ENCODE measurements at places on chromosomes 1 and 21.
A peak's percentile ranks its signal among the peaks of the same experiment; 100 is the strongest.

- no peak for DNase-seq
Observed at GRCh38 chr1:205787287-205787916, 12.1 kb upstream of the RAB29 start.

DNA sequence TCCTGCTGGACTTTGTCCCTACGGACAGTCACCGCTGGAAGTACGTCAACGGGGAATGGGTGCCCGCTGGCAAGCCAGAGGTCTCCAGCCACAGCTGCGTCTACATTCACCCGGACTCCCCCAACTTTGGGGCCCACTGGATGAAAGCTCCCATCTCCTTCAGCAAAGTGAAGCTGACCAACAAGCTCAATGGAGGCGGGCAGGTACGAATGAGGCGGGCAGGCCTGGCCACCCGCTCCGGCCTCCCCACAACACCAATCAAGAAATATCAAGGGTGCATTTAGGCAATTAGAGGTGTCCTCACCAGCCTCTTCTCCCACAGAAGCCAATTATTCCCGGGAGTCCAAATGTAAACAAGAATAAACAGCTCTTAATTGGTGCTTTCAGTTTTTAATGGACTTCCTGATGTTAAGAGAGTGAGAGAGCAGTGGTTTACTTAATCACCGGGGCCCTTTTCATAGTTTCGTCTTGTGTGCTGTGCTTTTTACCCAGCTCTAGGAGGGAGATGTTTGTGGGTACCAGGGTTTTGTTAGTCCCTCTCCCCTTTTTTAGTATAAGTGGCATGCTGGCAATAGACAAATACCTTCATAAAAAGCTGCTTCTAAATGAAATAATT is 10.7 kb downstream of the TBX19 start:
- no peak for DNase-seq

GRCh38 chr1:222914861-222915632 is 100.2 kb downstream of the DISP1 start:
- DNase-seq = no peak

- DNase-seq = no peak
Observed at GRCh38 chr1:45908611-45909140, 105.3 kb downstream of the MAST2 start.

- DNase-seq = peak; percentile 12
Observed at GRCh38 chr1:11784993-11785769, 20.6 kb downstream of the MTHFR start.

DNA sequence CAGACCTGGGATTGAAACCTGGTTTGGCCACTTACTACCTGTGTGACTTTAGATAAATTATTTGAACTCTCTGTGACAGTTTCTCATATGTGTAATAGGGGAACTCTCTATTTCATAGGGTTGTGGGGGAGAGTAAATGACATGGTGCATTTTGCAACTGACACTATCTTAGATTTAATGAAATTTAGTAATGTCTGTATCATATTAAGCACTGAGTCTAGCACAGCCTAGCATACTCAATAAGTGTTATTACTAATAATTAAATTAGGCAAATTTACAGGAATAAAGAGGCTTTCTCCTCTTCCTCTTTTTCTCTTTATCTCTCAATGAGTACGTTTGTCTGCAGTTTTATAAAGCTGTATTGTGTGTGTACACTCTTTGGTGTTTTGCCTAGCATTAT is 80.2 kb upstream of the MACF1 start:
- no peak for DNase-seq

DNA sequence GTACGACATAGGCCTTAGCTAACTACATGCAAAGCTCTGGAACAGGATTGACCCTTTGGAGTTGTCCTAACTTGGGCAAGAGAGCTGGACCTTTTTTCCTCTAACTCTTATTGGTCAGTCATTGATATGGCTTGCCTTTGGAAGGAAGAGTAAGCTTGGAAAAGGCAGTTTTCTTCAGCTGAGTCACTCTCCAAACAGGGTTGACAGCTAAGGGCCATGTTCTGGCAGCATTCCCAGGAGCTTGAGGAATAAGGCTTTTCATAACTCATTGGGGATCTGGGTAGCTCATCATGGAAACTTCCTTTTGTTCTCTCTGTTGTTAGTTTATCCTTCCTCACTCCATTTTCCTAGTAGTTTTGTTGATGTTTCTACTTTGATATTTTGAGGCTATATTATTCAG is 14.5 kb upstream of the ERRFI1 start:
- no peak for DNase-seq

GRCh38 chr21:44297525-44298290 is 2.1 kb upstream of the PFKL start:
- peak; percentile 61 for DNase-seq

GRCh38 chr1:75237316-75237715 is 103.1 kb downstream of the LHX8 start:
- no peak for DNase-seq

GRCh38 chr1:228093050-228093906 is 9.8 kb downstream of the C1orf35 start:
- DNase-seq = no peak

- DNase-seq = no peak
Observed at GRCh38 chr1:248828845-248829244, 3.1 kb upstream of the SH3BP5L start.

DNA sequence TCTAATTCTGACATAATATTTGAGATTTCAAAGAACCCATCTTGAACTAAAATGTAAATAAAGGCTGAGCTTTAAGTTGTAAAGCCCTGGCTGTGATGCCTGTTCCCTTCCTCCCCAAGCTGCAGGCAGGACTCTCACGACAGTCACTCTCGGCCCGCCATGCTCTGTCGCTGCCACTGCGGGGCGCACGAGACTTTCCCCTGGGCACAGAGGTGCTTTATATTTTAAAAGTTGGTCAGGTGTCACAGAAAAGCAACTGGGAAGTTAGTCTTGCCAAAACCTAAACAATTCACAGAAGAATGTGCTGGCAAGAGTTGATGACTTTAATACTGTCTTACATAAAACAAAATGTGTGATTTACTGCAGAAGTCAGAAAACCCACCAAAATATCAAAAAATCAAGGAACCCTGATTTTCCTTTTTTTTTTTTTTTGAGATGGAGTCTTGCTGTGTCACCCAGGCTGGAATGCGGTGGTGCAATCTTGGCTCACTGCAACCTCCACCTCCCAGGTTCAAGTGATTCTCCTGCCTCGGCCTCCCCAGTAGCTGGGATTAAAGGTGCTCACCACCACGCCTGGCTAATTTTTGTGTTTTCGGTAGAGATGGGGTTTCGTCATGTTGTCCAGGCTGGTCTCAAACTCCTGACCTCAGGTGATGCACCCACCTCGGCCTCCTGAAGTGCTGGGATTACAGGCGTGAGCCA is 10.7 kb downstream of the LRRC47 start:
- DNase-seq = no peak

DNA sequence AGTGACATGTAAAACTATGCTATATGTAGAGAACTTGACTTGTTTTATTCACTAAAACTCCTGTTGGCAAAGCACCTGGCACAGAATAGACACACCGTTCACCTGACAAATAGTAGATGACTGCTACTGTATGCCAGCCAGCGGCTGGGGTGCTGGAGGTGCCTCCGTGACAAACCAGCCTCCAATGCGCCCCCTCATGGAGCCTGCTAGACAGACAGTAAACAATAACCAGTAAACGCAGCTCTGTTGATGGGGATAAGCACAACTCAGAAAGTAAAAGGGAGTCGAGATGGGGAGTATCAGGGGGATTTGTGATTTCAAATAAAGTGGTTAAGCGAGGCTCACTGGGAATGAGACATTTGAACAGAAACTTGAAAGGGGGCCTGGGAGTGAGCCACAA is 107.2 kb downstream of the PRDM2 start:
- no peak for DNase-seq

- DNase-seq = no peak
Observed at GRCh38 chr1:20009212-20009611, 29.8 kb upstream of the PLA2G2A start.

GRCh38 chr1:206705191-206705590 is 20.5 kb downstream of the MAPKAPK2 start:
- DNase-seq = no peak

DNA sequence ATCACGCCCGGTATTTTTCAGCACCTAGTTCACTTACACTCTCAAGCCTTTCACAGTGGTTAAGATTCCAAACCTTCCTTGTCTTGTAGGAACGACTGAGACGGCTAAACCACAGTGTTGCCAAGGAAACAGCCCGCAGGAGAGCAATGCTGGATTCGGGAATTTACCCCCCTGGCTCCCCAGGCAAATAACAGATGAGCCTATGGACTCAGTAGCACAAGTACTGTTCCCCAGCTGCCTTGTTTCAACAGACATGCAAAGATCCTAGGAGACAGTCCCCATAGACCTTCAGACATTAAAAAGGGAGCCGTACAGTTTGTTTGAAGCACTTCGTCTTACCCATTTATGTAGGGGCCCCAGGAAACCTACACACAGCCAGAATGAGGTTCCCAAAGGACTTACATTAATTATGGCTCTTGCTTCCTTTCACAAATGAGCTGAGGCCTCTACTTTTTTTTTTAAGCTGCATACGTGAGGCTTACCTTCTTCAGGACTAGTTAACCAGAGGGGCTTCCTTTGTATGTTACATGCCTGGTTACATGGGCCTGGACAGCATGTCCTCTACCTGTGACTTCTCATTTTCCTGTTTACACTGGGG is 2.7 kb downstream of the SNAPIN start:
- DNase-seq = no peak

- no peak for DNase-seq
Observed at GRCh38 chr21:14911351-14911750, 153.4 kb downstream of the NRIP1 start.

GRCh38 chr1:211352465-211352864 is 25.8 kb downstream of the TRAF5 start:
- no peak for DNase-seq

GRCh38 chr1:13730751-13731482 is 30.9 kb downstream of the PRDM2 start:
- peak; percentile 79 for DNase-seq

- no peak for DNase-seq
Observed at GRCh38 chr1:172325531-172325930, 95.0 kb upstream of the C1orf105 start.

DNA sequence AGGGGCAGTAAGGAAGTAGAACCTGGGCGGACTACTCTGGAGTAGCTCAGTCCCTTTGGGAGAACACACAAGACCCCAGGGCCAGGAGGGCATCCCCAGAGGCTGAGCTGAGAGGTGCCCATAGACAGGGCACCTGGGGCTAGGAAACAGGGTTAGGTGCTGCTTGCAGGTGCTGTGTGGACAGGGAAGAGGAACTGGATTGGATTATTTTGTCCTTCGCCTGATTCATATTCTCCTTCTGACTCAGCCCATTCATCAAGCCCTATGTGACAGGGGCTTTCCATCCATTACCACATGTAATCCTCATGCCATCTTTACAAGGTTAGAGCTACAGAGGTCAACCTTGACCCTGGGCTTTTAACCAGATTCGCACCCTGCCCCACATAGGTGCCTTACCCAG is 183.9 kb downstream of the C1orf94 start:
- DNase-seq = no peak

GRCh38 chr1:234401658-234402057 is 28.4 kb downstream of the COA6 start:
- DNase-seq = no peak

All from stimulated activated naive CD4-positive, alpha-beta T cell treated with Interleukin-2 at 50 U/mL for 16 hours (primary cell).